ENCODE measurements at places on chromosomes 1 and 21. TPM values are rescaled to one million over a fixed set of nuclear protein-coding genes. Genes with fewer than 3 reads are reported as not detected.

DNA sequence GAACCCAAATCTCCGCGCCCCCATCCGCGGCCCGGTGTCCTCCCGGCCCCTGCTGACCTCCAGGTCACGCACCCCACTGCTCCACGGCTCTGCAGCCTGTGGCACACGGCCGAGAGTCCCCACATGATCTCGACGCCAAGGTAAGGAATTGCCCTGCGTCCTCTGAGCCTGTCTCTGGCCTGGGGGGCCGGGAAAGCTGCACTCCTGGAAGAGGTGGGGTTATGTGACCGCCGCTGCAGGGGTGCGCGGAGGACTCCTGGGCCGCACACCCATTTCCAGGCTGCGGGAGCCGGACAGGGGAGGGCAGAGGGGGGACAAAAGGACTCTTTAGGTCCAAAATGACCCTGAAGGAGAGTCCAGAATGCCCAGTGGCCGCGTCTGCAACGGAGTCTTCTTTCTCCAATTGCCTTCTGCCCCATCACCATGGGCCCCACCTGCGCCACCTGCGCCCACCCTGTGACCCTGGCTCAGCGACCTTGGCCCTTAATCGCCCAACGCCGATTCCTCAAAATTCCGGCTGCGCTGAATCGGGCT lies 997 bp upstream of the SIM2 start:
- no peak for DNase-seq

GRCh38 chr1:237562242-237562823 lies 328.4 kb downstream of the ZP4 start:
- no peak for DNase-seq

The TMPRSS3 gene
- total RNA-seq, result not detected

DNA sequence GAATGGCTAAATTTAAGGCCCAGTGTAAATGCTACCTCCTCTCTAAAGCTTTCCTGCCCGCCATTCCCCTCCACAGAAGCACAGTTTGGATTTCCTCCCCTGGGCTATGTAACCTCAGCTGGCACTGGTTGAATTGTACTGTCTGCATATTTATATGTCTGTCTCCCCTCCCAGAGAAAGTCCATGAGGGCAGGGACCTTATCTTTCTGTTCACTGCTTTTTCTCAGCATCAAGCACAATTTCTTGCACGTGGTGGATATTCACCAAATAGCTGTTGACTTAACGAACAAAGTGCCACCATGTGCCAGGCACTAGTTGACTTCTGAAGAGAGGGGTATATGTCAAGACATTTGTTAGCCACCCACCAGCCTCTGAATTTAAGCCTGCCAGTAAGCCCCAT lies 9.5 kb upstream of the PDIK1L start:
- no peak for DNase-seq

GRCh38 chr1:51058858-51059257 lies 43.2 kb upstream of the C1orf185 start:
- peak; percentile 13 for DNase-seq

The ETV3L gene
- not detected for total RNA-seq

DNA sequence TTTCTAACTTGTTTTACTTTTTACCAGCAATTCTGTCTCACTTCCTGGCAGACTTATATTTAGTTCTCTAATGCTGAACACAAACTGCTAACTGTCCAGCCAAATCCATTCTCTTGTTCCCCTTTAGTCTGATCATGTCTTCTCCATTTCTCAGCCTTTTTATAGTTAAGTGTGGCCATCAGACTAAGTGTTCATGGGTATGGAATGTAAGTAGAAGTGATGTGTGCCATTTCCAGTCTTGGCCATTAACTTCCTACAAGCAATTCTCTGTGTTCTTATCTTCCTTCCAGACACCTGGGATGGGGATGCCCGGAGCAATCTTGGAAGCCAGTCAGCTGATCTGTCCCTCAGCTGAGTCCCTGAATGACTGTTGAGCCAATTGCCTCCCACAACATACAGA lies 165.8 kb downstream of the ST6GALNAC3 start:
- DNase-seq, result no peak

- no peak for DNase-seq
Measured at GRCh38 chr1:228207381-228207810, 448 bp upstream of the OBSCN start.

DNA sequence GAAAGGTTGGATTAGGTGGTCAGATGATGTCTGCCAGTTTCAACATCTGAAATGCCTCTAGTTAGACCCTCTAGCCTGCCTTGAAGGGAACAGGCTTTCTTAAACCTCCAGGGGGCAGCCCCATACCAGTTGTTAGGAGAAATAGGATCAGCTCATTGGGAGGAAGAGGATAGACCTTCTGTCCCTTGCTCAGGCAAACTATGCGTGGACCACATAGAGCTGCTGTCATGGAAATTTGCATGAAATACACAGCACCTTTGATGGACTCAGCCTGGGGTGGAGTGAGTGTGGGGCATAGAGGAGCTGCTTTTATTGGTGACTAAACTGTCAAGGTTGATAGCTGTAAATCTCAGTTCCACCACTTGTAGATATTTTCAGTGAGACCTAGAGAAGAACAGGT lies 38.4 kb upstream of the SPAG17 start:
- no peak for DNase-seq

DNA sequence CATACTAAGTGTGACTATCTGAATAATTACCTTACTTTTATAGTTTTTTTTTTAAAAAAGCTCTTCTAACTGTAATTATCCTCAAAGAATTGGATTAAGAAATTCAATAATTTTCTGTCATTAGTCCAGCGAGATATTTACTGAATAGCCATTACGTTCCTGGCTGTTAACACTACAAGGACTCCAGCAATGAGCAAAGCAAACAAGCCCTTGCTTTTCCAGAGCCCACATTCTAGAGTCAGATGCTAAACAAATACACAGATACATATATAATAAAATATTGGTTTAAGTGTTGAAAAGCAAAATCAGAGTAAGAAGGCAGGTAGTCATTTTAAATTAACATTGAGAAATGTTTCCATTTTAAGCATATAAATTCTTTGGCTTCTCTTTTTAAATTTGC lies 118.4 kb downstream of the ATF6 start:
- no peak for DNase-seq

- no peak for DNase-seq
Measured at GRCh38 chr21:38417726-38418125, 80.6 kb downstream of the ERG start.

DNA sequence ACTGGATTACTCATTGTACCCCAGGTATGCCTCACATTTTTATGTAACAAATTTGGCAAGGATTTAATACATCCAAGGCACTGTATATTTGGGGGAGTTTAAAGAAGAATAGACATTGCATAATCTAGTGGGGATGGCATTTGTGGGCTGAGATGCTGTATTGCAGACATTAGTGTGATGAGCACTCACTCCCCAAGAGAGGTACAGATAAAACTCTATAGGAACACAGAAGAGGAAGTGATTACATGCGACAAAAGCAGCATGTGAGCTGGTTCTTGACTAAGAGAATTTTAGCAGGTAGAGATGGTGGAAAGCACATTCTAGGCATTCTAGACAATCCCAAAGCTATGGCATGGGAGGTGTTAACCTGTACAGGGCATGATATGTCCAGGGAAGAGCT lies 24.2 kb upstream of the CDC14A start:
- DNase-seq, result no peak

GRCh38 chr1:225897595-225898514 lies 8.9 kb upstream of the LEFTY1 start:
- peak; percentile 41 for DNase-seq

DNA sequence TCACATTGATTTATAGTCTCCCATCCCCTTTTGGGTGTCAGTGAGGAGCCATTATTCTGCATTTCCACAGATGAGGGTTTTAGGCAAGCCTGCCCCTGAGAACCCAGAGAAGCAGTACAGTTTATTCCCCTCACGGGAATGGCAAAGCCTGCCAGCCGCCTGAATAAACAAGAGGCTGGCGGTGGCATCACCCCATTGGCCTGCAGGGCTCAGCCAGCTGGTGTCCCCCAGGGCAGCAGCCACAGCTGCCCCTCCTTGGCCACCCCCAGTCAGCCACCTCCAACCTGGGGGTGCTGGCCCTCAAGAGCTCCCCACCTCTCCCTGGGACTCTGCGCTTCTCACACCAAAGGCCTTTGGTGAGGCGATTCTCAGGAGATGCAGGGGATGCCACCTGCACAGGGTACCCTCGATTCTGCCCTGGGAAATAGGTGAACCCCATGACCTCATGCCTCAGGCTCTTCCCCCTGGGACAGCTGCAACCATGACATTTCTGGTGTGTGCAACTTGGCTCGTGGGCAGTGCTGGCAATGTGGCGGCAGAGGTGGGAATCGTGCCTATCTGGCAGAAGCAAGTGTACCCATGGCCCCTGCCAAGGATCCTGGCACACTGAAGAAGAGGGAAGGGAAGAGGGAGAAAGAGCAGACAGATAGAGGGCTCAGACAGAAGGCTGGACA lies 14.0 kb downstream of the OLFML2B start:
- DNase-seq, result no peak

GRCh38 chr1:213983493-213984386 lies 4.0 kb upstream of the PROX1 start:
- DNase-seq, result no peak

DNA sequence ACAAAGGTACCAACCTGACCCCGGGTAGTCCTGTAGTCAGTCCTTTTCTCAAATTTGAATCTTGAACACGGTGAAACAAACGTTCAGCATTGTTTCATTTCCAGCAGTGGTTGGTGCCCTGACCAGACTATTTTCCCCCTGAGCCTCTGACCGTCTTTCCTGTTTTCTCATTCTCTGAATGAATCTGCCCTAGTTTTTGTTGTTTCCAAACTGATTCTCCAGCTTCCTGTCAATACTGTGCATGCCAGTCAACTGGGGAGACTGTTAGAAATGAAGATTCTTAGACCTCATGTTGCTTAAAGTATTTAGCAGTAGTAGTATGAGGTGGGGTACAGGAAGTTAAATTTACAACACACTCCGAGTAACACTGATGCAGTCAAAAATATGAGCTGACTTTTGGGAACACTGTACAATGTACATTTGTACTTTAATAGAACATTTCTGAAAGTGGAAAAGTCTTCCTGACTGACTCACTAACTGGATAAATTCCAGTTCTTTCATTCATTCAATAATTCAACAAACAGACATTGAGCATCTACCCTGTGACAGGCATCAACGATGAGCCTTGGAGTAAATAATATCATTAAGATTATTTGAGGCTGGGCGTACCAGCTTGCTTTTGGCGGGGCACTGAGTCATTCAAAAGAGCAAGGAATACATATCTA lies 26.0 kb upstream of the ZRANB2 start:
- no peak for DNase-seq

DNA sequence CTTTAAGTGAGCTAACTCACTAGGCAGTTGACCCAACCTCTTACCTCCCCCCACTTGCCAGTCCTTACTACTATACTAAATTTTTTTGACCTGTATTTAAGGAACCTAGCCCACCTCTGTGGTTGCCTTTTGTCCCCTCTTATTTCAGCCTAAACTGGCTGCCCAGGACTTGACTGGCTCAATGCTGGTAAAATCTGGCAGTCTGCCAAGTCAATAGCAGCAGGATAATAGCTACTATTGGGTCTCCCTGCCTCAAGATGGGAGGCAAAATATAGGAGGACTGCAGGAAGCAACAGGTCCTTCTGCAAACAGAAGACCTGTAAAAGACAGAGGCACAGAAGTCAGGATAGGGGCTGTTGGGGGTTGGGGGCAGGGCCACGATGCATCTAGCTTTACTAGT lies 144.2 kb upstream of the POGK start:
- no peak for DNase-seq

Measured in transverse colon (tissue), 4 donors.